Left lung (tissue), 14 donors: ENCODE measurements at places on chromosomes 1 and 21.
A peak's percentile ranks its signal among the peaks of the same experiment; 100 is the strongest.

GRCh38 chr1:35509558-35509957 lies 47.6 kb downstream of the KIAA0319L start:
- no peak for DNase-seq

DNA sequence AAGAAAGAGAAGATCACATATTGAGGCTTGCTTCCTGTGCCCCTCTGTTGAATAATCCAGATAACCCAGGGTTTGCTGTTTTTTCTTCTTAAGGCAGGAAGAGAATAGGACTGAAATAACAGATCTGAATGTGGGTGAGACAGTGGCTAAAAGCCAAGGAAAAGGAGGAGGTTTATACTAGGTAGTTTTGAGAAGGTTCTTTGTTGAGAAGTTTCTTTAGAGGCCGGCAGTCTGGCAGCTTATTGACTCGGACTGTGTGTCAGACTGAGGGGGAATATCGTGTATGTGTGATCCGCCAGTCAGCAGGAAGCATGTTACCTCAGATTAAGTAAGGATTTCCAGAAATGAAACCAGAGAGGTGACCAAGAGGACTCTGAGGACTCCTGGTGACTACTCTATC lies 119.8 kb downstream of the PLA2G4A start:
- DNase-seq: no peak

DNA sequence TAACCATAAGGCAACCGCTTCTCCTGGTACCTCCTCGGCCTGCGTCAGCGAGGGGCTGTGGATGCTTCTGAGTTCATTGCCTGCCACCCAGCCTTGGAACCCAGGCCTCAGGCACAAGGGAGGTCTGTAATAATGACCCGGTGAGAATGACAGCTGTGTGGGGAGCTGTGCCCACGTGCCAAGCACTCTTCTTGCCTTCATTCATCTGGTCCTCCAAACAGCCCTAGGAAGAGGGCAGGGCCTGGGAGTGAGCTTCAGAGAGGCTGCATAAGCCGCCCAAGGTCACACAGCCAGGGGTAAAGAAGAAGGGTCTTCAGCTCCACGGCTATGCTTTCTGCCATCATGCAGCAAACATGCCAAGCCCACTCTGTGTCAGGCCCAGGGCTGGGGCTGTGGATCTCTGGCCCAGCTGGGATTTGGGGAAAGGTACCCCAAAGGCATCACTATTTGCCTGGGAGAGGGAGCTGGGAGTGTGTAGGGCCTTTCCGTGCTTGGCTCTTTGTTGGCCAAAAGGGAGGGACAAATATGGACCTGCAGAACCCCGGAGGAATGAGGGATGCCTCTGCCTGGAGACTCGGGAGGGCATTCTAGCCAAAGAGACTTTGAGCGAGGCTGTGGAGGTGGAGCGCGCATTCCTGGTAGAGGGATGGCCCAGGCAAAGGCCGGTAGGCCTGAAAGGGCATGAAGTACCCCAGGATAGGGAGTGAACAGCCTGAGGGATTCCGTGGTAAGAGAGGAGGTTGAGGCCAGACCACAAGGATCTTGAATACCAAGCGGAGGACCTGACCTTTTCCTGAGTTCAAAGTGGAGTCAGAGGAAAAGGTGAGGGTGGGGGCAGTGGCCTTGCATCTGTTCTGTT lies 10.1 kb upstream of the EDN2 start:
- DNase-seq: no peak

- DNase-seq: no peak
Observed at GRCh38 chr21:26297851-26298250, 127.3 kb upstream of the APP start.

- no peak for DNase-seq
Observed at GRCh38 chr1:100536031-100536430, 1.9 kb upstream of the GPR88 start.

DNA sequence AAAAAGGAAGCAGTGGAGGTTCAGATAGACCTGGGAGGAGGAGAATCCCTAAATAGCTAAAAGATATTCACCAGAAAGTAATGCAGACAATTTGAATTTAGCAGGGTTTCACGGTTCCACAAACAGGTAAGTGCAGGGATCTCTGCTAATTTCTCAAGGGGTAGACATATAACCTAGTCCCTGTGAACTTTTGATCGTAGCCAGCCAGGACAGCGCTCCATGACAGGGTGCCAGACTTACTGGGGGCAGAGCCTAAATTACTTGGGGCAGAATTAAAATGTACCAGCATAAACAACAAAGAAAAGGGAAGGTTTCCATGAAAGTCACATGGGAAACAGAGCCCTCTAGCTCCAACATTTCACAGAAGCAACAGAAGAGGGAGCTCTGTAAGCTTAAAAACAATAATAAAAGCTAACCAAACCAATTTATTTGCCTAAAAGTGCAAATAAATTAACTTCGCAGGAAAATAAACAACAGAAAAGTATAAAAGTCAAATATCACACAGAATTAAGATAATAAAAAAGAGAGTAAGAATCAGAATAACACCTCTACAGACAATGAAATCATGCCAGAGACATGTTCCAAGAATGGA lies 198.3 kb downstream of the DUSP10 start:
- DNase-seq: peak; percentile 19

DNA sequence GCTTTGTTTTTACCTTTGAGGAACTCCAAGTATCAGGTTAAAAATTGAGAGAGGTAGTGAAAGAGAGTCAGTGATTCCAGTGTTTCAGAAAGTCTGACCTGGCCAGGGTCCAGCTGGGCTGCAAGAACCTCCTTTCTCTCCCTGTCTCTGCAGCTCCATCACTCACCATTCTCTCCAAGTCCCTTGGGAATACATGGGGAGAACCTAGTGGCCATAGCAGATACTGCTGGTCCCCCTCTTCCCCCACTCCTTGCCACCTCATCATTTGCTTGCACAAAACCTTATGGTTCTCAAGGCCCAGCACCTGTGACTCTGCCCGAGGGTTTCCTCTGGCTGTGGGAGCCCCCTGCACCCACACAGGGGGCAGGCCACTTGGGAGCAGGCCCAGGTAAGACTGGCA lies 279.5 kb downstream of the KIF26B start:
- no peak for DNase-seq
